Activated CD8-positive, alpha-beta memory T cell treated with anti-CD3 and anti-CD28 coated beads, Interleukin-2, amount 50 U/mL, for 4 hours (primary cell): ENCODE measurements at places on chromosomes 12 and 14.

GRCh38 chr12:70048521-70049250, 194.5 kb upstream of the CNOT2 start:
- no peak for DNase-seq

DNA sequence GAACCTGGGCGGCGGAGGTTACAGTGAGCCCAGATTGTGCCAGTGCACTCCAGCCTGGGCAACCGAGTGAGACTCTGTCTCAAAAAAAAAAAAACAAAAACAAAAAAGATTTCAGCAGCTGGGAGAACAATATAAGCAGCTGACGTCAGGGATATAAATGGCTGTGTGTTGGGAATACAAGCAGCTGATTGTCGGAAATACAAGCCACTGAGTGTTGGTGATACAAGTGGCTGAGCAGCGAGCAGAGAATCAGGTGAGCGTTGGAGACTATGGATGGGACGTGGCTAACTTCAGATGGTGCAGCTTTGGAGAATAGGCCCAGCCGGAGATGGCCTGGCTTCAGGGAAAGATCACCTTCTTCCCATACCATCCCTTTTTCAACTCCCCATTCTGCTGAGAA, 32.0 kb downstream of the PSEN1 start:
- DNase-seq: no peak

DNA sequence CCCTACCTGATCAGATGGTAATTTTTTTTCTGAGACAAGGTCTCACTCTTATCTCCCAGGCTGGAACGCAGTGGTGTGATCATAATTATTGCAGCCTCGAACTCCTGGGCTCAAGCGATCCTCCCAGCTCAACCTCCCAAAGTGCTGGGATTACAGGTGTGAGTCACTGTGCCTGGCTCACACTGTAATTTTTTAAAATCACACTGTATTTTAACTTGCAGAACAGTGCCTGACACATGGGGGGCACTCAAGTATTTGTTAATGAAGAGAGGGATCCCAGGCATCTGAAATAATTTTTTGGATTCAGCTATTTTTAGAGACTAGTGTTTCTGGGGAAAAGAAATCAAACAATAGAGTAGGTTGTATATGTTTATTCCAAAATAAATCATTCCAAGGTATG, 21.7 kb downstream of the LIMA1 start:
- DNase-seq: no peak

- DNase-seq: no peak
Observed at GRCh38 chr14:92325835-92326234, 2.9 kb downstream of the SLC24A4 start.

DNA sequence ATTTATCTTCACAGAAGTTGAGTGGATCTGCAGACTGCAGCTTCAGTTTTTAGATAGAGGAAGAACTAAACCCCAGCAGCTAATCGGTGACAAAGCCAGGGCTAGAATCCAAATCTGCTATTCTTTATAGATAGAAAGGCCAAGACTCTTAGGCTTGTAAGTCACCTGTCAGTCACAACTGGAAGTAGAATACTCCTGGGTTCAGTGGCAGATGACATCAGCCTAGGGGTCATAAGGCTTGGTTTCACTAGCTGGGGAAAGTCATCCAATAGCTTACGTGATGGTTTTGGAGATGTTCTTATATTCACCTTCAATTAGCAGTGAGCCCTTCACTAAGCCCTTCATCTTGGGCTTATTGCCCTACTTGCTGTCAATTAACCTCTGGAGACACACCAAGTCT, 93.4 kb downstream of the APAF1 start:
- DNase-seq: no peak

GRCh38 chr12:64716839-64717455, 42.3 kb downstream of the GNS start:
- no peak for DNase-seq

GRCh38 chr12:66905201-66905600, 226.3 kb upstream of the GRIP1 start:
- no peak for DNase-seq

DNA sequence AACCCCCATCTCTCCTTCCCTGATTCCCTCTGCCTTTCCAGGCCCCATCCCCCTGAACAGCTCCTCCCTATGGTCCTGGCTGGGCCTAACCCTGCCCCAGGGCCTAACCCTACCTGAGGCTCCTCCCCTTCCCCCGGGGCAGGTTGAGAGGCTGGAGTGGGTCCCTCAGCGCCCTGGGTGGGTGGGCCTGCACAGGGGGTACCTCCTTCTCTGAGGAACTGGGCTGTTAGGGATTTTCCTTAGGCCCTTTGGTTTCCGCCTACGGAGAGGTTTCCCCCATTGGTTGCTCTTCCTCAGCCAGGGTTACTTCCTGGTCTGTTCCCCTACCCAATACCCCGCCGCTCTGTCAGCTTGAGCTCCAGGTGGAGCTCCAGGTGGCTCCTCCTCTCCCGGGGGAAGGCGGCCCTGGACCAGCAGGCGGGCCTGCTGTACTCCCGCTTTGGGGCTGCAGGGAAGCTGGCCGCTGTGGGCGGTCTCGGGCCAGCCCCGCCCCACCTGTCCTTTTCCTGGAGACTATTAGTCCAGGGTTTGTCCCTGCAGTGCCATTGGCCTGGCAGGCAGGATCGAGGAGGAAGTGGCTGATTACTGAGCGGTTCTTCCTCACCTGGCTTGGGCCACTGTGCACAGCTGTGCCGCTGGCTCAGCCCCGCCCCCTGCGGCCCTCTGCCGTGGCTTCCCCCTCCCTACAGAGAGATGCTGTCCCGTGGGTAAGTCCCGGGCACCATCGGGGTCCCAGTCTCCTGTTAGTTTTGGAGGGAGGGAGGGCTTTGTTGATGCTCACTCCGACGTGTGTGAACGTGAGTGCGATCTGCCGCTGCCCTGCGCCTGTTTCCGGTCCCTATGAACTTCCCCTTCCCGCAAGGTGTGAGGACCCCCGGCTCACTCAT, 2.5 kb downstream of the C12orf57 start:
- peak; percentile 60 for DNase-seq

- DNase-seq: no peak
Observed at GRCh38 chr12:57940052-57940914, 1.1 kb upstream of the ATP23 start.

GRCh38 chr14:91376547-91377477, 40.8 kb downstream of the CCDC88C start:
- DNase-seq: no peak

GRCh38 chr14:68173227-68173972, 353.8 kb downstream of the RAD51B start:
- no peak for DNase-seq

- DNase-seq: no peak
Observed at GRCh38 chr12:81797100-81797499, 38.0 kb upstream of the PPFIA2 start.

GRCh38 chr12:31106101-31106803, 32.6 kb downstream of the DDX11 start:
- DNase-seq: no peak

GRCh38 chr12:122614839-122615238, 87.8 kb downstream of the KNTC1 start:
- no peak for DNase-seq

GRCh38 chr14:23580152-23580926, 1.7 kb upstream of the JPH4 start:
- no peak for DNase-seq

DNA sequence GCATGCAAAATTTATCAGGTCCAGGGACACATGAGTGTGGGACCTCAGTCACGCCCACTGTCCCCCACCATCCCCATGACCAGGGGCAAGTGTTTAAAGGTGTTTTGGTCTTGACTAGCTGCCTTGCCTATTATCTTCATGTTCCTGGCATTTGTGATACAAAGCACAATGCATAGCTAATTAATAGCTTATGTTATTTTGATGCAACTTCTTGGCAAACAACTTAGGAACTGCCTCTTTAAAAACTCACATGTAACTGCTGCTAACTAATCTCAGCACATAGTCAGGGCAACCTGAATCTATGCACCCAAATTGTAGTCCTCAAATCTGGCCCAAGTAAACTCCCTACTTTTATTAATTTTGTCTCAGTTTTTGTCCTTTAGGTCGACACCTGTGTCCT, 7.4 kb upstream of the OR6J1 start:
- DNase-seq: no peak

- no peak for DNase-seq
Observed at GRCh38 chr14:71130491-71131179, 223.4 kb downstream of the PCNX1 start.

GRCh38 chr12:109710747-109711595, 2.7 kb upstream of the FAM222A start:
- no peak for DNase-seq

DNA sequence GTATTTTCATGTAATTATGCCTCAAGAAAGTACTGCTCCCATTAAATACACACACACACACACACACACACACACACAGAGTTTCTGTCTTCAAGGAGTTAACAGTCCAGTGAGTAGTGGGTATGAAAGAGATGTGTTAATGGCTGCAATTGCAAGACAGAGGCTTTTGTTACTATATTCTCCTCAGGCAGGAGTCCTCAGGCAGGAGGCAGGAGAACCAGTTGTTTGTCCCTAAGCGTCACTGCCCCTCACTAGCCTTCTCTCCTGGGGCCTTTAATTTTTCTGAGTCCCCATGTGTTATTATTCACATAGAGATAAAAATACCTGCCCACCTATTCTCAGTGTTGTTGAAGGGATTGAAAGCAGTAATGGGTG, 31.2 kb downstream of the DAD1 start:
- DNase-seq: no peak

DNA sequence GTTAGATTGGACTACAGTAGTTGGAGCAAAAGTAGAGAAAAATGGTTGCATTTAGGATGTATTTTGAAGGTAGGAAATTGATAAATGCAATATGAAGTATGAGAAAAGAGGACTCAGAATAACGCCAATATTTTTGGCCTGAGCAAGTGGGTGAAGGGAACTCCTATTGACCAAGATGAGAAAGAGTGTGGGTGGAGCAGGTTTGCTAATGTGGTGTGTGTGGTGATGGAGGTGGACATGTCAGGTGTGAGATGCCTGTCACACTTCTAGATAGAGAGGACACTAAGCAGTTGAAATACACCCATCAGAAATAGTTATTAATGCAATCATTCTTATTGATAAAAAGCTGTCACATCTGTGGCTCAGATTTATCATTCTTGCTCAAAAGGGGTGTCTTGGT, 7.3 kb downstream of the GUCY2C start:
- no peak for DNase-seq

GRCh38 chr12:6199531-6200255, 507 bp upstream of the CD9 start:
- no peak for DNase-seq

GRCh38 chr12:119423285-119423684, 88.8 kb downstream of the CCDC60 start:
- no peak for DNase-seq

GRCh38 chr12:100267603-100268281, 765 bp downstream of the SCYL2 start:
- no peak for DNase-seq

DNA sequence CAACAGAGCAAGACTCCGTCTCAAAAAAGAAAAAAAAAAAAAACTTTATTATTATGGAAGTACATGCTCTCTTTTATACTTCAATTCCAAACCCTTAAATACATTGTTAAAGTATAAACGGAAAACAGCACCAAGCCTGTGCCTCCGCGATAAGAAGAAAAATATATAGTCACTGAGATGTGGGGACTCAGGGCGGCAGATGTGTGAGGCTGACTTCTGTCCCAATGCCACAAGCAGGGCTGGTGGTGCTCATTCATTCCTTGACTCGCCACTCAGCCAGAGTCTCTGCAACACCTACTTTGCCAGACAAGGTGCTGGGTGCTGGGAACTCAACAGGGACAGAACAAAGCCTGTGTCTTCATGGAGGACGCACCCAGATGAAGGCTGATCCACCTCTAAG, 13.8 kb downstream of the LGMN start:
- DNase-seq: no peak

DNA sequence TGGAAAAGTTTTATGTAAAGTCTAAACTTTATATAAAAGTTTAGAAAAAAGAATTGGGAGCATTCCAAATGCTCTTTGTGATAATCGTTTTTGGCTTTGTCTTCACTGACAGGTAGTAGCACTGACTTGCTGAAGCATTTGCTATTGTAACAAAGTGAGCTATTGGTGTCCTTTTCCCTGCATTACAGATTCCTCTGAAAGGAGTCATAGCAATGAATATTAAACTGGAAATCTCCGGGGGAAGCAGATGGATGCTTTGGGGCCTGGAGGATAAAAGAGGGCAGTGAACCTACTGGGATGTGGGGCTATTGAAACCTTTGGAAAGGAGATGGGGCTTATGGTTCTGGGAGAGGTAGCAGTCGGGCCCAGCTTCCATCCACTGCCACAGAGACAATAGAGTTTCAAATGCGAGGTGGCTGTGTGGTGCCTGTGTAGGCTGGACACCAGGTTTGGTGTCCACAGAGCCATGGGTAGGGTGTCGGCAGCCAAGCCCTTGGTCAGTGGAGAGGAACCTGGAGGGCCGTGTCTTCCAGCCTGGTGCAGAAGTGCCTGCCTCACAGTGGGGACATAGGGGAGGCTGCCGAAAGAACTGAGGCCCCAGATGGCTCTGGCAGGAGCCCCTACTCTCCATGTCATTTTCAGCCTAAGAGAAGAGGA, 10.1 kb downstream of the GSG1 start:
- DNase-seq: no peak

- no peak for DNase-seq
Observed at GRCh38 chr12:51822956-51823355, 25.6 kb downstream of the FIGNL2 start.

DNA sequence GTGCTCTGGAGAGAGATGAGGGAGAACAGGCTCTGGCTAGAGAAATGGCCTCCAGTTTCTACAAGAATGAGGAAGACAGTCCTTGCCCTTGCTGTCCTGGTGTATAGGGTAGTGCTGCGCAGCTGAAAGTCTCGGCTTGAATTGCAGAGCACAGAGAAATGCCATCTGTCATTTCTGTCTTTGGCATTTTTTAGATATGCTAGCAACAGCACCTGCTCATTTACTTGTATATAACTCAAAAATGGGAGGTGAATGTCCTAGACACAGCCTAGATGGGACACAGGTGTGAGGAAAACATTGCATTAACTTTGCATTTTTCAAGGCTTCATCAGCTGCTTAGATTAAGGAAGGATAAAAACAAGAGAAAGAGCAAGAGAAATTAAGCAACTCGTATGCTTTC, 35.8 kb downstream of the GPR19 start:
- DNase-seq: no peak

DNA sequence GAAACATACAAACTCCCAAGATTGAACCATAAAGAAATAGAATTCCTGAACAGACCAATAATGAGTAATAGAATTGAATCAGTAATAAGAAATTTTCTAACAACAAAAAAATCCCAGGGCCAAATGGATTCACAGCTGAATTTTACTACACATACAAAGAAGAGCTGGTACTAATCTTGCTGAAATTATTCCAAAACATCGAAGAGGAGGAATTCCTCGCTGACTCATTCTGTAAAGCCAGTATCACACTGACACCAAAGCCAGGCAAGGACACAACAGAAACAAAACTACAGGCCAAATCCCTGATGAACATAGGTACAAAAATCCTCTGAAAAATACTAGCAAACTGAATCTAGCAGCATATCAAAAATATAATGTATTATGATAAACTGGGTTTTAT, 367.8 kb upstream of the CLEC14A start:
- no peak for DNase-seq

DNA sequence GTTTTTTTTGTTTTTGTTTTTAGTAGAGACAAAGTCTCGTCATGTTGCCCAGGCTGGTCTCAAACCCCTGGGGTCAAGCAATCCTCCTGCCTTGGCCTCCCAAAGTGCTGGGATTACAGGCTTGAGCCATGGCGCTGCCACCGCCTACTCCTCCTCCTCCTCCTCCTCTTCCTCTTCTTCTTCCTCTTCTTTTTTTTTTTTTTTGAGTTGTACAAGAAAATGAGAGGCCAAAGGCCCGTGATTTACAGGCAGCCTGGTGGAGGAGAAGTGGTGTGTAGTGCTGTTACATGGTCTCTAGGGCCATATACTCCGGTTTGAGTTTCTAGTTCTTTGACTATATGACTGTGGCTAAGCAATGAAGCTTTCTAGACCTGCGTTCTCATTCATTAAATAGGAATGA, 29.6 kb upstream of the SPPL3 start:
- no peak for DNase-seq
